ENCODE measurements at places on chromosomes 2 and 18.

DNA sequence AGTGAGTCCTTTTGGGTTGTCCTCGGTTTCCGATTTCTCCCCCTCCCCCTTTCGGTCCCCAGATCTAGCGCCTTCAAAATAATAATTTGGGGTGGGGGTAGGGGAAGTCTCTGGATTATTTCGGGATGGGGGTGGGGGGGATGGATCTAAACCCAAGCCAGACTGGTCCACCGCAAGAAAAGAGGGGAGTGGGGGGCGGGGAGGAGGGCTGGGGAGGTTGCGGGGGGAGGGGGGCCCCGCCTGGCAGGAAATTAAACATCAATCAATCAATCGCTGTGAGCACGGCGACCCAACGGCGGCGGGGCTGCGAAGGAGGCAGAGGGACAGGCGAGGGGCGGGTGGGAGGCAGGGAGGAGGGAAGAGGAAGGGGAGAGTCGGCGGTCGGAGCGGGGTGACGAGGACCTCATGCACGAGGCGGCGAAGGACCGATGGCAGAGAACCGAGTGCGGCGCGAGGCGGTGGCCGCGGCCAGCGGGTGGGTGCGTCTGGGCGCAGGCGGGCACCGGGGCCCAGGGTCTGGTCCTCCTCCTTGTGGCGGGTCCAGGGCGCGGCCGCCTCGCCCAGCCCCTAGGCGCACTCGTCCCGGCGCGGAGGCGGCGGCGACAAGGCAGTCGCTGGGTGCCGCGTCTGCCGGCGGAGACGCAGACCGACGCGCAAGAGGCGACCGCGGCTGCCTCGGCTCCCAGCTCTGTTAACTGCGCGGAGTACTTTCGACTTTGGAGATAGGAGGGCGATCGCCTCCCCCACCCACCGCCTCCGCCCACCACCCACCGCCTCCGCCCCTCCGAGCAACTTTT is 468 bp upstream of the SATB2 start:
- peak; percentile 86 for DNase-seq

DNA sequence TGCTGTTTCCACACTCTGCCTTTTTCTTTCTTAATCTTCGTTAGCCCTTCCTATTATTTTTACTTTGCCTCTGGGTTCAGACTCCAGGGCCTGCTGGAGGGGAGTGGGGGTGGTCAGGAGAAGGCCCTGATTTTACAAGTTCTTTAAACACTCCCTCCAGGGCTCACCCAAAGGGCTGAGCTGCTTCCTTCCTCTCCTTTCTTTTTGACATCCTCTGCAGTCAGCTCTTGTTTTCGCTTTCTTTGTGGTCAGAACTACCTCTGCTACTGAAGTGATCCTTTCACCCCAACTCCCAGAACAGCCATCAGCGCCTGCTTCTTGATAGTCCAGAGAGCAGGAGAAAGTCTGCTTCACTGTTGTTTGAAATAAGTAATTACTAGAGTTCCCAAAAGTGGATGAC is 925.7 kb downstream of the EPHA4 start:
- DNase-seq: no peak

DNA sequence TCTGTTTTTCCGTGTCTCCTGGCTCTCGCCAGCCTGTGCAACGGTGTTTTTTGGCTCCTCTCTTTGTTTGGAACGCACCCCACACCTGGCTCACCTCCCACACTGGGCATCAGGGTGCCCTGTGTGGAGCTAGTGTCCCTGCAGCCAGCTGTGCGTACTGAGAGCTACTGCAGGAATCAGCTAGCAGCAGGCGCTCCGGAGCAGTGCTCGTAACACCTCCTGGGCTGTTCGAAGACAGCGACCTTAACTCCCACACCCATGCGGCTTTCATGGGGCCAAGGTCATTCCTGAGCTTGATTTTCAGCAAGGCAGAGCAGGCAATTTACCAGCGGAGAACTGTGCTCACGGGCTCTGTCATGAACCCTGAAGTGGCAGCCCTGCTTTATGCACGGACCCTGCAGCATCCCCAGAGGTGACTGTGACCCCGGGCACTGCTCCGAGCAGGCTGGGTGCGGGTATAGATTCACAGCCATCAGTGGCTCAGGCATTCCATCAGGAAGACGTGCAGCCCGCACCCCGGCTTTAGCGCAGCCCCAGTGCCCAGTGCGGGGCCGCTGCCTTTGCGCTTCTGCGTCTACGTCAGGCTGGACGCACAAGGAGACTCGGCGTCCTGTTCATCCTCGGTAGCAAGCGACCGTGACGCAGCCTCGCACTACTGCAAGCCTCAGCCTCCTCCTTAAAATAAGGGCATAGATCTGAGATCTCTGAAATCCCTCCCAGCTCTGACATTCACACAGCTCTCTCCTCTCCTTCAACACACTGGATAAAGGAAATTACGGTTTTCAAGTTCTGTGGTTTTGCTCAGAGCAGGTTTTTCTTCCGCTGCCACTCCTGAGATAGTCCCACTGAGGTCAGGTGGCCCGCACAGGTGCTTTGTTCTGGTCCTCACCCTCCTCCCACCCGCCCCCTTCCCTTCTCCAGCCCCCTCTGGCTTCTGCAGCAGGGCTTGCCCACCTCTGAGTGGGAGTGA is 58.2 kb downstream of the ADI1 start:
- DNase-seq: no peak

- DNase-seq: no peak
Observed at GRCh38 chr2:42808301-42808700, 15.9 kb upstream of the HAAO start.

- DNase-seq: no peak
Observed at GRCh38 chr2:99903981-99904380, 238.4 kb downstream of the AFF3 start.

DNA sequence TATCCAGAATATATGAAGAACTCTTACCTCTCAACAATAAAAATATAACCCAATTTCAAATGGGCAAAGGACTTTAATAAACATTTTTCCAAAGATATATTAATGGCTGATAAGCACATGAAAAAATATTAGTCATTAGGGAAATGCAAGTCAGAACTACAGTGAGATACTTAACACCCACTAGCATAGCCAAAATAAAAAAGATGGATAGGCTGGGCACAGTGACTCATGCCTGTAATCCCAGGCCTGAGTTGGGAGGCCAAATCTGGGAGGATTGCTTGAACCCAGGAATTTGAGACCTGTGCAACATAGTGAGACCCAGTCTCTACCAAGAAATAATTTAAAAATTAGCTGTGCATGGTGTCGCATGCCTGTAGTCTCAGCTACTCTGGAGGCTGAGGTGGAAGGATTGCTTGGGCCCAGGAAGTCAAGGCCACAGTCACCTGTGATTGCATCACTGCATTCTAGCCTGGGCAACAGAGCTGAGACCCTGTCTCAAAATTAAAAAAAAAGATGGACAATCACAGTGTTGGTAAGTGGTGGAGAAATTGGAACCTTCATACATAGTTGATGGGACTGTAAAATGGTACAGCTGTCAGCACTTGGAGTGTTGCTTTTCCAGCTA is 25.1 kb downstream of the MARCHF7 start:
- no peak for DNase-seq

GRCh38 chr2:65402323-65402722 is 30.1 kb downstream of the SPRED2 start:
- DNase-seq: no peak

DNA sequence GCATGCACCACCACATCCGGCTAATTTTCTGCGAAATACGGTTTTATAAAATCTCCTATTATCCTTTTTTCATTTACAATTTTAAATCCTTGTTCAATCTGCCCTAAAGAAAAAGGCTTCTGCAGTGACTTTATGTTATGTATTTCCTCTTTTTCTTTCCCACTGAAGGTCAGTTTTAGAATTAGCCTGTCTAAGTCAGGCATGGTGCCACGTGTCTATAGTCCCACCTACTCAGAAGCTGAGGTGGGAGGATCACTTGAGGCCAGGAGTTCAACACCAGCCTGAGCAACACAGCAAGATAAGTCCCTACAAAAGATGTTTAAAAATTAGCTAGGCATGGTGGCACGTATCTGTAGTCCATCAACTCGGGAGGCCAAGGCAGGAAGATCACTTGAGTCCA is 39.8 kb upstream of the TNFRSF11A start:
- no peak for DNase-seq

DNA sequence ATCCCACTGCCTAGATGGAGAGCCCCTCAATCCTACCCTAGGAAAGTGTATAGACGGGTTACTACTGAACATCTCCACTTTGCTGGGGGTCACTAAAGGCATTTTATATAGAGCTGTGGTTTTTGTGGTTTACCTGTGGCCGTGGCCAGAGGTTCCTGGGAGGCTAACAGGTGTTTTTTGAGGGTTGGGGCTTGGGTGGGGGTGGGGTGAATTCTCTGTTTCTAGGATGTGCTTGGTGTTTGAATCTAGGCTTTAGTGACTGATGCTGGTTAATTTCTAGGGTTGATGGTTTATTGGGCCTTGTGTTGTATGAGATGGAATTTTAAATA is 7.7 kb downstream of the HOXD8 start:
- DNase-seq: no peak

- no peak for DNase-seq
Observed at GRCh38 chr18:57516056-57516455, 70.4 kb downstream of the FECH start.

DNA sequence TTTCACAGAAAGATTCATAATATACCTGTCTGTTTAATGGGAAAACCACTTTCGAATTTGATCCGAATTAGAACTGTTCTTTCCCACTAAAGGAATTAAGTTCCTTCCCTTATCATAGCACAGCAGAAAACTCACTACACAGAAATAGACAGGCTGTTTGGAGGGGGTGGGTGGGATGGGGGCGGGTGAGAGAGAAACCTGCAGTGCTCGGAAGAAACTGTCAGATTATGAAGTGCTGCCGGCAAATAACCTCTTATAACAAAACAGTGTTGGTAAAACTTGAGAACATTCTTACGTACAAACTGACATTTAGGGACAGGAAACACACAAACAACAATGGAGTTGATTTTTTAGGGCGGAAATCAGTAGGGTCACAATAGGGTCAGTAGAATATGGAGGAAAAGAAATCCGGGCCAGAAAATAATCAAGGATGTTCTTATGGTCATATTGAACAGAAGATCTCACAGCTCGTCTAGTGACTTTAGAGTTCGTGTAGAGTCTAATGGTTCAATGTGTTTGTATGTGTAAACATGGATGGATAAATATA is 756.0 kb upstream of the LRATD1 start:
- no peak for DNase-seq

- no peak for DNase-seq
Observed at GRCh38 chr2:143431316-143431715, 302.1 kb downstream of the ARHGAP15 start.

DNA sequence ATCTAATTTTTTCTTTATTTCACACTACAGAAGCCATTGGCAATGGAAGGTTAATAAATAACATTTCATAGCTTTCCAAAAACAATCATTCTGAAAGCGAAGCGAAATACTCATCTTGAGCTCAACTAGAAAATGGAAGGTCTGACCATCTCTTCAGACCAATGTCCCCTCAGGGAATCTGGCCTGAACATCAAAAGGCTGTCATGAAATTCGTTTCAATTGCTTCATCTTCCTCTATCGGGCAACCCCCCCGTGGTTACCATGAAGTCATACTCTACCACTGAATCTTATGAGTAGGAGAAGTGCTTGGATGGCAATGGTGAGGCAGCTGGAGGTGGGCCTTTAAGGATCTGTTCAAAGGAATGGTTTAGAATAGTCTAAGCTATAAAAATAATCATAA is 22.9 kb upstream of the CYTIP start:
- no peak for DNase-seq

DNA sequence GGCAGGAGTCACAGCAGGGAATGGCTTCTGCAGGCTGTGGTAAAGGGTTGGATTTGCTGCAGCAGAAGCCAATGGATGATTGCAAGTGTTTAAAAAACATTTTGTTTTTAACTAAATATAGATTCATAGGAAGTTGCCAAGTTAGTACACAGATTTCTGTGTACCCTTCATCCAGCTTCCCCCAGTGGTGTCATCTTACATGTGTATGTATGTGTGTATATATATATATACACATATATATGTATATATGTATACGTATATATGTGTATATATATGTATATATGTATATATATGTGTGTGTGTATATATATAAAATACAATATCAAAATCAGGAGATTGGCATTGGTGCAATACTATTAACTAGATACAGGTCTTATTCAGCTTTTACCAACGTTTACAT is 19.2 kb upstream of the FAM124B start:
- DNase-seq: no peak

DNA sequence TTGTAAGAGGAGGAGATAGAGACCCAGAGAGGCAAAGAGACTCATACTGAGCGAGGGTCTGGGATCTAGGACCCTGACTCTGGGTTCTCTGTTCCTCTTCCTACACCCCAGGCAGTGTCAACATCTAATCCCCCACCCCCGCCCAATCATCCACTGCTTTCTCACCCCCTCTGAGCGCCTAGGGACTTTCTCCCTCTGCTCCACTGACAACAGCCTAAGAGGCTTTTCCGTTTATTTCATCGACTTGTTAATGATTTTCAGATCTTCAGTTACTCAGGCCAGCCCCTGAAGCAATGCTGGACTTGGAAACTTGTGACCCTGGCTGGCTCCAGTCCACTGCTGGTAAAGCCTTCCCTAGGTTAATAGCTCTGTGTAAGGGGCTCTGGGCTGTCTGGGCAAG is 65.1 kb downstream of the TFCP2L1 start:
- DNase-seq: no peak

DNA sequence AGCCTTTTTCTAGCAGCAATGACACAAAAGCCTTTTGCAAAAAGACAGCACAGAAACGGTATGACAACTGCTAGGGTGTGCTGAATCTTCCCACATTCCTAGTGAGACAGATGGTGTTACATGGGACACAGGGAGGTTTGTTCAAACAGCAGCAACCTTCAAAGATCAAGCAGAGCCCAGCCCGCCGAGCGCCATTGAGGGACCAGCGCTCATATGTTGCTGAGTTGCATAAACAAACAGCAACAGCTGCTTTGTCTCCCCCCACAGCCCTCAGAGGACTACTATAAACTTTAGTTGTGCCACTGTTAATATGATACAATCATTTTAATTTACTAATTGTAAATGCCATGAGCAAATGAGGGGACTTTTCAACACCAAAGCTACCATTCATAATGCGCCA is 117.7 kb downstream of the ZEB2 start:
- peak; percentile 5 for DNase-seq

All from NCI-H69 (cell line).